CMK (cell line): ENCODE measurements at places on chromosomes 4 and X.
A peak's percentile ranks its signal among the peaks of the same experiment; 100 is the strongest.

DNA sequence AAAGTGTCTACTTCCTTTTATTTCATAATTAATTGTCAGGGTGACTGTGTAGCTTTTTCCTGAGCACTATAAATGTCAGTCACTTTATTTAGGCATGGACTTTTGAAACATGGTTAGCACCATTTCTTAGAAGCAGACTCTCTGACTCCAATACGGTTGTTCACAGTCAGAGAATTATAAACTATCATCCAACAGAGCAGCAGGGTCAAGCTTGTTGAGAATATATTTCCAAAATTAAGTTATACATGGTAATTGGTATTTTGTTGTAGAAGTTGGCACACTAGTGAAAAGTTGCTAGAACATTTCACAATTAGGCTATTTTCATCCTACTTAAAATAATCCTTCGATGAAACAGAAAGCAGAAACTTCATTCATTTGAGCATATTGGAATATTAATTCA is 1155.5 kb upstream of the IGFBP7 start:
- DNase-seq, result no peak

GRCh38 chrX:53449632-53450031 is 15.5 kb upstream of the HSD17B10 start:
- no peak for DNase-seq

- no peak for DNase-seq
Observed at GRCh38 chr4:87092389-87093141, 127.9 kb downstream of the KLHL8 start.

- peak; percentile 2 for DNase-seq
Observed at GRCh38 chr4:71941001-71941400, 90.8 kb upstream of the NPFFR2 start.

GRCh38 chr4:6526671-6527091 is 48.3 kb upstream of the MAN2B2 start:
- no peak for DNase-seq

DNA sequence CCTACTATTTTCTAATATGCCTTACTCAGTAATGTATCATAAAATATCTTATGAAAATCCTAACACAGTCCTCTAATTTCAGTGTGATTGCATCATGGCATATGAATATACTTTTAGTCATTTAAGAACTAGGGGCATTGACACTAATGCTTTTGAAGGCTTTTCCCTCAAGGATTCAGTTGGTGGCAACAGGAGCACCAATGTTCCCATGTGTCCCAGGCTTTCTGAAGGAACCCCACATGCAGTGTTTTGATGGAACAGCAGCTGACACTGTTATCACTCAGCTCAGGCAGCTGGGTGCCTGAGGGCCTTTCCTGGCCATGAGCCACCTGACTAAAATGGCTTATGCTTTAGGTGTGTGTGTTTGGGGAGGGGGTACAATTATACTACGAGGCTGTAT is 348.3 kb downstream of the ARHGAP24 start:
- no peak for DNase-seq
